Left kidney (tissue), 8 donors: ENCODE measurements at places on chromosomes 4 and X. TPM values are rescaled to one million over a fixed set of nuclear protein-coding genes. Genes with fewer than 3 reads are reported as not detected.

- no peak for DNase-seq
Observed at GRCh38 chr4:2825740-2826139, 17.9 kb upstream of the ADD1 start.

- DNase-seq: no peak
Observed at GRCh38 chr4:152434011-152434410, 101.9 kb downstream of the FBXW7 start.

GRCh38 chr4:156830351-156830750 is 141.2 kb downstream of the PDGFC start:
- DNase-seq: no peak

DNA sequence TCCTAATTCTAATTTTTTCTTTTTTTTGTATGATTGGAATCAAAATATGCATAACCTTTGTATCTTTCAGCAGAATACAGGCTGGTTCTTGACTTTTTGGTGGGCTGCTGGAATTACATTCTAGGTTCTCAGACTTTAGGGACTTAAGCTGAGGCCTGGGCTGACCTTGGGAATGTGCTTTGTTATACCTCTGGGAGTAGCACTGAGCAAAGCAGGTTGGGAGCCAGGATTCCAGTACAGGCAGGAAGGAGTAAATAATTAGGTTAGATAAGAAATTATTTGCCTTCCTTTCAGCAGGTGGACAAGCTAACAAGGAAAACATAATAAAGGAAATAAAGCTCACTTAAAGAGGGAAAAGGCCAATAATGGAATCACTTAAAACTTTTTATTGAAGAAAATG is 49.9 kb upstream of the SLC4A4 start:
- no peak for DNase-seq

- DNase-seq: no peak
Observed at GRCh38 chr4:148434075-148434773, 8.0 kb downstream of the NR3C2 start.

DNA sequence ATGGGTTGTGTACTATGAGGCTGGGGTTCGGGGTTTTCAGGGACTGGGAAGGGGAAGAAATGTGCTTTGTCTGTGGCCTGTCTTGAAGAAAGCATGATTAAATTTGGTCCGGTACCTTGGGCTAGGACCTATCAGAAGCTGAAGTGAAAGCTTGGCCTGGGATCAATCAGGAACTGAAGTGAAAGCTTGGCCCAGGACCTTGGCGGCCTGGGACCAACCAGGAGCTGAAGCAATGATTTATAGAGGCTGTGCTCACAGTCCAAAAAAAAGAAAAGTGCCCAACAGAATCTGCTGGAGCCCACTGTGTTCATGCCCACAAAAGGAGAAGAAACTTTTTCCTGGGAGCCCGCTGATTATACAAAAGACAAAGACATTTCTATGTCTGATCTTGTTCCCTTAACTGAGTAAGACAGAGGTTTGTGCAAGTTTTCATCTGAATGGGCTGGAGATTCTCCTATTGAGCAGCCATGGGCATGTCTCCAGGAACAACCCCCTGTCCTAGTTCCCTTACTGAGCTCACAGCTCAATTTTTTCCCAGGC is 1427.9 kb downstream of the FAM133A start:
- no peak for DNase-seq

GRCh38 chr4:6225469-6225868 is 25.1 kb upstream of the JAKMIP1 start:
- no peak for DNase-seq

DNA sequence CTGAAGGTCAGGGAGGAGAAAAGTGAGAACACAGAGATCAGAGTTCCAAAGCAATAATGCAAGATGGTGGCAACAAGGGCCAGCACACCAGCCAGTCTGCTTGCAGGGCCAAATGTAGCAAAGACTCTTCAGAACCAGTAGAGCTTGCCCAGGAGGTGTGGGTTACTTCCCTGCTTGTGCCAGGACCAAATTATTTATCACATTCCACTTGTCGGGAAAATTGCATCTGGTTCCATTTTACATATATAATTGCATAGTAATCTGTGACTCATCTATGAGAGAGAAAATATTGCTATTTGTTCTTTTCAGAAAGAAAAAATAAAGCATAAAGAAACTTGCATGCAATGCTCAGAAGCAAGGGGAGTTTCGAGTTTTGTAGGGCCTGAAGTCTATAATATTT is 41.4 kb downstream of the MAML3 start:
- DNase-seq: no peak

- DNase-seq: no peak
Observed at GRCh38 chr4:26372076-26372475, 51.3 kb downstream of the RBPJ start.

DNA sequence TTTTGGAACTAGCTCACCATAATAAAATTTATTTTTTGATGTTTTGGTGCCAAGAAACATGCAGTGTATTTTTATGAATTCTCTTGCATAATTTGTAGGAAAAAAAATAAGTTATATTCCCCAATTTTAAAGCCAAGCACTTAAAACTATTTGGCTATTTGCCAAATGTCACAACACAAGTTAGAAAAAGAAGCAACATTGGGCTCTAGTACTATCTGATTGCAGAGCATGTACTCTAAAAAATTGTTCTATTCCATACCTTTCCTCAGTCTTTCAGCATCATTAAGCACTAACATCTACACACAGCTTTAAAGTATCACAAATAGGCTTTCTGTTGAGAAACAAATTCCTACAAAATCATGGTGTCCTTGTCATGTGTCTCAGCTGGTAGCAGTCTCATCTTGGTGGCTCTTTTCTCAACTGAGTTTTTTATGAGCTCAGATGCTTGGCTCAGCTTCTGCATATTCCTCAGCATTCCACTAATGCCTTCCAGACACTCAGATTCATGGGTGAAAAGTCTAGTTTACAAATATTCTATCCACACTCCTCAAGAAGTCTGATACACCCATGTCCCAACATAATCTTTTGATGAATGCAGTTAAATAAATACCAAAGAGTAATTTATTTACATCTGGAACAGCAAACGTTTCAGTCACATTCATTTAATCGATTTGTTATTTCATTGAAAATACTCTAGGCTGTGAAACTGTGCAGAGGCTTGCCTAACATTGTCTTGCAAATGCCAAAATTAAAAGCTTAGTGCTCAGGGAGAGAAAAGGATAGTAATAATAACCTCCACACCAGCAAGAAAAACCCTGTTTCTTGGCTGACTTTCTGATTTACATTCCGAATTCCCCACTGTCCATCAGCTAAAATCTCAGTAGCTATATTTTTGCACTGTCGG is 2209.9 kb downstream of the PCDH7 start:
- peak; percentile 1 for DNase-seq

DNA sequence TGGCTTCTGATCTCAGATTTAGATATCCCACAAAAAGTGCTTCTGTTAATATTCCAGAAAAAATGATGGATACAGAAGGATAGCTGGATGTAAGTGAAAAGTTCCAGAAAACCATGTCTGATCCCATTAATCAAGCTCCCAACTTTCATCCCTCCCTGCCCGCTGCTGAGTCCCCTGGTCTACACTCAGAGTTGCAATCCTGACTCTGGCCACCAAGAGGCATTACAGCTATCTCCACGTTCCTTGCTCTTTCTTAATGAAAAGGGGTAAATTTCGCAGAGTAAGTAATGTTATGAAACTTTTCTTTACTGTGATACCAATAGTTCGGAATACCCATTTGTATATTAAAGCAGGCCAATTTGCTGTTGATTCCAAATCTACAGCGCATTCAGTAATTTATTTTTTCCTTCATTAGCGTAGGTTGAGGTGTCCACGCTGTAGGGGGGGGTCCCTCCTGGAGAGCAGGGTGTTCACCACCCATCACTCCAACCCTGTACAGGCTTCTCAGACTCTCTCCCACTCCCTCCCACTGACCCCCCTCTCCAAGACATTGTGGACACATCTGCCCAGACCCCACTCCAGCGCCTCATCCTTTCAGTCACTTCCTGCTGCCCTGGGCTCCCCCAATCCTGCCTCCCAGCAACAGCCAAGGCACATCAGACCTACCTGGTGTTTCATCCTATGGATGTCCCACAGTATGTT is 55.1 kb downstream of the RAB40A start:
- DNase-seq: no peak

- peak; percentile 27 for DNase-seq
Observed at GRCh38 chrX:86047936-86048280, 550 bp upstream of the CHM start.

DNA sequence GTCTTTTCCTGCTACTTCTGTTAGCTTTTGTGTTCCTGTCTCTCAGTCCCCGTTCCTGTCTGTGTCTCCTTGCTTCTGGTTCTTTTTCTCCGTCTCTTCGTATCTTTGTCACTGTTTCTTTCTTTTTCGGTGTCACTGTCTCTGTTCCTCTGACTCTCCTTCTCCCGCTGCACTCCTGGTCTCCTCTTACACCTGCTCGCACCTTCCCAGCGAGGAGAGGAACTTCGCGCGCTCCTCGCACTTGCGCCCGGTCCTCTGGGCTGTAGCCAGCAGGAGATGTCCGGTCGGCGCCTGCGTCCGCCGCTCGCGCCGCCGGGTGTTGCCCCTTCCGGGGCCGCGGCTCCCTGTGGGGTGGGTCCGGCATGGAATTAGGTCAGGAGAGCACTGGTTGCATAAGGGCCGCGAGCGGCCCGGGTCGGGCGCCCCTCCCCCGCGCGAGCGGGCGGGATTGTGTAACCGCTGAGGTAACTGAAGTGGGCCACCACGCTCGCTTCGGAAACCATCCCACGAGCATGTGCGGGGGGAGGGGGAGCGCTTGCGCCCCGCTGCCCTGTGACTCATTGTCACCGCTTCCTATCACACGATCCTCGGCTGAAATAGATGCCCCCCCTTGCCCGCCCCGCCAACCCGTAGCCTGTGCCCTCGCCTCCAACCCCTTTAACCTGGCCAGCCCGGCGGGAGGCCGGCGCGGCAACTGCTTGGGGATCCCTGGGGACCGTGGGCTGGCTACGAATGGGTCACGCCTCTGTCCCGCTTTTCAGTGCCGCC is 1.6 kb downstream of the LONRF3 start:
- DNase-seq: no peak

GRCh38 chr4:23384741-23385140 is 505.1 kb downstream of the PPARGC1A start:
- DNase-seq: no peak

GRCh38 chr4:17717301-17717700 is 64.1 kb downstream of the FAM184B start:
- no peak for DNase-seq

DNA sequence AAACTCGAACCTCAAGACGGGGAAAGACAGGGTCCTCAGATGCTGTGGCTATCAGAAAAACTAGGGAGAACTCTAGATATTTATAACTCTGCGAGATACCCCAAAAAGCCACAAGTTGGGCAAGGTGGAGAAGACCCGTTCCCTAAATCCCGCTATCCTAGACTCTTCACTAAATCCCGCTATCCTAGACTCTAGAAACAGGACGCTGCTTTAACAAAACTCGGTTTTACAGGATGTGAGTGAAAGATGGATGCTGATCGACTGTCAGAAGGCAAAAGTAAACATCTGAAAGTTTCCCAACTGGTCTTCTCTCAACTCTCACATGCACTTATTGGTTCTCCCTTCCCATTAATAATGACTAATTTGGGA is 270 bp downstream of the DNAAF6 start:
- no peak for DNase-seq

DNA sequence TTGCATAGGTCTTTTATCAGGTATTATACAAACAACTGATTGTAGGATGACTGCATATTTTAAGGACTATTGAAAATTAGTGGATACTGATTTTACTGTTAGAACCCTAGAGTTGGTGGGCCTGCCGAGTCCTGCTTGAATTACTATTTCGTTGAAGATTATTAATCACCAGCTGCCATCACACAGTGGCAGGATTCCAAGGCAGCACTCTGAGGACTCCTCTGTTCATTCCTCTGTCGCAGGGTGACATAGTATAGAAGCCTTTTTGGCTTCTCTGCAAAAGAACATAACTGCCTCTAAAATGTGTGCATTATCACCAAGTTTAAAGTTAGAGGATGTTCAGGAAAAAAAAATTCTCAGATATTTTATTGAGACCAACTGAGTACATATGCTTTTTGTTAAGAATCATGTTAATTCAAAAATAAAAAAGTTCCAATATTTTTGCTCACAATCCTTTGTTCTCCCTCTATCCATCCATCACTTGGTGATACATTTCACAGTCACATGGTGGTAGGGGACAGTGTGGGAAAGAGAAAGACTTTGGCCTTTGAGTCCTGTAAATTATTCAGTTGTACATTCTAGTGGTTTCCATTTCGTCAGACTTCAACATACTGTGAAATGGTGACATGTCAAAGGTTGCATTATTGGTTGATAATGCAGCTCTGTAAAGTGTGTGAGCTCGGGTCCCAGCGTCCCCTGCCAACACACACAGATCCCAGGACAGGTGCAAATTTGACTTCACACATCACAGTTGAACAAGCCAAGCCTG is 332.5 kb downstream of the GRID2 start:
- DNase-seq: no peak

DNA sequence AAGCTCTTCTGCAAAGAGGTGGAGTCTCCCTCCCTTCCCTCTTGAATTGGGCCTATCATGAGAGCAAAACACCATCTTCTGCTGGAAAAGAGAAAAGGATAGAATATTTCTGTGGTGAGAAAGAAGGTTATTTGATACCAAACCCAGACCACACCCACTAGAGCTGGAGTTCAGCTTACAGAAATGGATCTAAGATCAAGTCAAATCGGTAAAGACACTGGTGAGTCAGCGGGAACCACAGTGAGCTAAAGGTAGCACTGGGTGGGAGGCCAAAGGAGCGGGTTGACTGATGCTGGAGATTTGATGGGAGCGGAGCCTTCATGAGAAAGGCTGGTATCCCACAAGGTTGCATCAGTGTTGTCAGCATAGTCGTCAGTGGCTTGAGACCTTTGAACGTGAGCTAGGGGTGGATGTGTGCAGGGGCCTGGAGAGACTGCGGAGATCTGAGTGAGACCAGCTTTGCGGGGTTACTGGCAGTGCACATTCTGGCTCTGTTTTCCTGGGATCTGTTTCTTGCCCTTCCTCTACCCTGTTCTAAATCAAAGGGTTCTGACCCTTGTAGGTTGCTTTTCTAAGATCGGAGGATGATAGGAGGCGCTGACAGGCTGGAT is 106.4 kb upstream of the SCOC start:
- DNase-seq: no peak

Gene PCDH18
- polyA plus RNA-seq: 167 TPM

Gene FMR1NB
- polyA plus RNA-seq: not detected

Gene RAP2C
- 50.0 TPM for polyA plus RNA-seq

Gene TMEM156
- polyA plus RNA-seq: 3.0 TPM

Gene NDP
- polyA plus RNA-seq: 2.1 TPM

Gene USP26
- polyA plus RNA-seq: not detected

Gene PRRG1
- polyA plus RNA-seq: 21.8 TPM
